ENCODE measurements at places on chromosomes 1 and 21.

DNA sequence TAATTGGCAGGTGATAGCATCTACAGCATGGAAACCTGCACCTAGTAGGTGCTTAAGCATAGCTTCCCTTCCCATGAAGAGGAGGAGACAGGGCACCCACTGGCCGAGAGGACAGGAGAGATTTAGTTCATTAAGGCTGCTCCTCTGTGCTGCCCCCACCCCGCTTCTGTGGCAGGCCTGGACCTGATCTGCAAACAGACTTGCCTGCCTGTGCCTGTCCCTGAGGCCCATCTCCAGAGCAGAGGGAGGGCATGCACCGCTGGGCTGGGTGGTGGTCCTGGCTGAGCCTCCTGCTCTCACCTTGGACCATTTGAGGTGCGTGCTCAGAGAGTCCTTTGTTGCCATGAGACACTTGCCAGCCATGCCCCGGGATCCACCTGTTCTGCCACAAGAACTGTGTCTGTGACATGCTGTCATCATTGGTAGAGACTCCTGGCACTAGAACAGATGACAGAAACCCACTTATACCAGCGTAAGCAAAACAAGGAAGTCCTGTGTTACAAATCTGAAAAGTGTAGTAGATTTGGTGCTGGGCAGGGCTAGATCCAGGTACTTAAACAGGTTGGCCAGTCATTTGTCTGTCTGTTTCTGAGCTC, 55.6 kb downstream of the PTPRF start:
- DNase-seq, result no peak

DNA sequence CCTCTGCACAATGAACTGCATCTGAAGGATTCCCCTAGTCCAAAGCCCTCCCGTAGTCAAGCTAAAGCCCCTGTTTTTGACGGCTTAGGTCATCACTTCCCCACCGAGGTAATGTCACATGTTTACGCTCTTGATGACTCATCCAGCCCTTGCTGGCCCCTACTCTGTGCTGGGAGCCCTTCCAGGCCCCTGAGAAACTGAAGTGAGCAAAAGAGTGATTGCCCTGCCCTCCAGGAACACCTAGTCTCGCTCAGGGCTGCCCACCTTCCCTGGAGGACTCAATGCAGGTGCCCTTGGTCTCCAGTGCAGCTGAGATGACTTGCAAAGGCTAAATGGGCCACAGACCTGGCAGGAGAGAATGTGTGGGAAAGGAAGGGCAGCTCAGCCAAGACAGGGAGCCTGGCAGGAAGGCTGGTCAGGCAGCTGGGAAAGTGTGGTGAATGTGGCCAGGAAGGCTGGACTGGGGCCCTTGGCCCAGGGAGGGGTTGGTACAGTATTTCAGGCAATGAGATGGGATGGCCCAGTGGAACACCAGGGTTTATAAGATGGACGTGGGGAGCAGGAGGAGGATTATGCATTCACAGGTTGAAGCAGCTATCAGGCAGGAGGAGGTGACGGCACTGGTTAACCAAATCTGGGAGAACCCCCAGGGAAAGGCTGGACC, 345.6 kb downstream of the NPHP4 start:
- no peak for DNase-seq

DNA sequence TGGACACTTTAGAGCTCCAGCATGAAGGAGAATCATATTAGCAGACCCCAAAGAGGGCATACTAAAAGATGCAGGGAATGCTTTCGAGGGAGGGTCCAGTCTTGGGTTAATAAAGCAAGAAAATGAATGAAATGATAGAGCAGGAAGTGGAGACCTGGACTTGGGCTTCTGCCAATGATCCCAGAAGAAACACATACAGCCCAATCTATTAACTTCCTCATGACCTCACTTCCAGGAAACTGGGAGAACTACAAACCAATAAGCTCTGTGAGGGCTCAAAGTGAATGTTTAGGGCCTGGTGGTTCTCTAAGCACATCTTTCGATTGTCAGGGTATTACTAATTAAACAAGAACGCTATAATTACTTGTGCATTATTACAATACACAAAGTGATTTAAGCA, 53.6 kb upstream of the SSX2IP start:
- DNase-seq, result no peak

DNA sequence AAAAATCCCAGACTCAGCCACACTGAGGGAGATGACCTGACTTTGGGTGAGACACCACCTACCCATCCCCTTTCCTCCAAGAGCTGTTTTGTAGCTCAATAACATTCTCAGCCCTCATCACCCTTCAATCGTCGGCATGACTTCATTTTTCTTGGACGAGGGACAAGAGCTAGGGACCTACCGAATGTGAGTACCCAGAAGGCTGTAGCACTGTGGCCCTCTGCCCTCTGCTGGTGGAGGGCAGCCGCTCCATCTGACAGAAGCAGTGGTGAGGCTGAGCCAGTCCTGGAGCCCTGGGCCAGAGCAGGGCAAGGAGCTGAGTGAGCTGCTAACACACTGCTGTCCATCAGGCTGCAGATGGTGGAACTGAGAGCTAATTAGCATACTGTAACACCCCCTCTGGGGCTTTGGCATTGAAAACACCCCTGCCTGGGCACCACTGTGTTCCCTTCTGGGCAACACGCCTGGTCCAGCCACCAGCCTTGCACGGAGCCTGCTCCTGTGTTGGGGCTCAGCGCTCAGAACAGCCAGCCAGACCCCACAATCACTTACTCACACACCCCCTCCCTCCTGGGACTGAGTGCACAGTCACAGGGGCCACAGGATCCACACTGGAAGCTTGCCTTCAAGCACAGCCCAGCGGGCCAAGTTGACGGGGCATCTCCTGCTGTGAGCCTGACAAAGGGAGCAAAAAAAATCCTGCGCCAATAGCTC, 18.3 kb upstream of the ALPL start:
- peak; percentile 49 for DNase-seq

DNA sequence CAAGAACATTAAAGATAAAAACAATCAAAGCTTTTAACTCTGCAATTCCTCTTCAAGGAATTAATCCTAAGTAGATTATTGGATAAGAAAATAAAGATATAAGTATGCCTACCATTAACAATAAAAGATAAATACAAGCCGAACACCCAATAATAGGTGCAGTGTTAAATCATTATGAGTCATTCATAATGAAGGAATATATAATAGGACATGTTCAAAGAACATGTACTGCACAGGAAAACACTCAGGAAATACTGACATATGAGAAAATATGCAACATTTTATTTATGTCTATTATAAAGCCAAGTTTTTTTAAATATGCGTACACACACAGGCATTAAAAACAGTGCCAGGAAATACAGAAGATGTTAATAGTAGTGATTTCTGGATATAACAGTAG, 11.1 kb upstream of the EXO1 start:
- DNase-seq, result no peak

DNA sequence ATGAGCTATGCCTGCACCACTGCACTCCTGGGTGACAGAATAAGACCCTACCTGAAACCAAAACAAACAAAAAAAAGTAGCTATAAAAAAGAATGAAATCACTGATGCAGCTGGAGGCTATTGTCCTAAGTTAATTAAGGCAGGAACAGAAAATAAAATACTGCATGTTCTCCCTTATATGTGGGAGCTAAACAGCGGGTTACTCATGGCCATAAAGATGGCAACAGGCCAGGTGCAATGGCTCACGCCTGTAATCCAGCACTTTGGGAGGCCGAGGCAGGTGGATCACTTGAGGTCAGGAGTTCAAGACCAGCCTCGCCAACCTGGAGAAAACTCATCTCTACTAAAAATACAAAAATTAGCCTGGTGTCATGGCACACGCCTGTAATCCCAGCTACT, 152.7 kb downstream of the PIK3R3 start:
- no peak for DNase-seq

GRCh38 chr1:57116871-57117270, 151.1 kb upstream of the C8B start:
- no peak for DNase-seq

- no peak for DNase-seq
Measured at GRCh38 chr1:205670611-205671430, 9.5 kb downstream of the SLC45A3 start.

- DNase-seq, result no peak
Measured at GRCh38 chr1:154418923-154419619, 13.9 kb downstream of the IL6R start.

GRCh38 chr1:155694167-155694566, 5.3 kb downstream of the DAP3 start:
- no peak for DNase-seq

GRCh38 chr1:55399346-55399745, 184.2 kb upstream of the USP24 start:
- DNase-seq, result no peak

DNA sequence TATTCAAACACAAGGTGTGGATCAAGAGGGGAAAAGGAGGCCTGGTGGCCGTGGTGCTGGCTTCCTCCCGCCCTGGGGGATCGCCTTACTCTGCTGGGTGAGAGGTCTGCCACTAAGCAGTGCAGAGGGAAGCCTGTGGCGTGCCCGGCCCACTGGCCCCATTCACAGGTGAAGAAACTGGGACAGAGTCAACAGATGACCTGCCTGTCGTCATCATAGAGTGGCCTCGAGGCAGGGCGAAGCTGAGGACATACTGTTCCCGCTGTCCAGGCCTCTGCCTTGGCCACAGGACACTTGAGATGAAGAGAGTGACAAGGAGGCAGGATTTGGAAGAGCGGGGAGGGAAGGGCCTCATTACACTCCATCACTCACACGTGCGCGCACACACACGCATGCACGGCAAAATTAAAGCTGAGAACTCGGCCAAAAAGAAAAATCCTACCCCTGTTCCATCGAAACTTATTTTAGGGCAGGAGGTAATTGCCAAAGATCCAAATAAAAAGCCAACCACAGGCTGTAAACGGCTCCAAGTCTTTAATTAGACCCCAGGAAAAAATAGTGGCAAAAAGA, 50.5 kb downstream of the CASZ1 start:
- no peak for DNase-seq

DNA sequence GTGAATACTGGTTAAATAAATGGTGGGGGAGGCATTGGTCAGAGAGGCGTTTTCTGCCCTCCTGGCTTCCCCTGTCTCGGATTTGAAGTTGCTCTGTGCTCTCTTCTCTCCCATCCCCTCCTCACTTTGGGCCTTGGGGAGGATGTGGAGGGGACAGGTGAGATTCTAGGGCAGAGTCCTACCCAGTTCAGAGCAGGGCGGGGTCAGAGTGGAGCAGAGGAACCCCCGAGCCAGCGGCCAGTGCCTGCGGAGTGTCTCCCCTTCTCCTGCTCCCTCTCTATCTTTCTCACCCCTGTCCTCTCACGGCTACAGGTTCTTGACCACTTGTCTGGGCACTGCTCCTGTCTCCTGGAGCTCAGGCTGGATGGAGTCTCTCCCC, 8.1 kb downstream of the KNCN start:
- DNase-seq, result no peak

DNA sequence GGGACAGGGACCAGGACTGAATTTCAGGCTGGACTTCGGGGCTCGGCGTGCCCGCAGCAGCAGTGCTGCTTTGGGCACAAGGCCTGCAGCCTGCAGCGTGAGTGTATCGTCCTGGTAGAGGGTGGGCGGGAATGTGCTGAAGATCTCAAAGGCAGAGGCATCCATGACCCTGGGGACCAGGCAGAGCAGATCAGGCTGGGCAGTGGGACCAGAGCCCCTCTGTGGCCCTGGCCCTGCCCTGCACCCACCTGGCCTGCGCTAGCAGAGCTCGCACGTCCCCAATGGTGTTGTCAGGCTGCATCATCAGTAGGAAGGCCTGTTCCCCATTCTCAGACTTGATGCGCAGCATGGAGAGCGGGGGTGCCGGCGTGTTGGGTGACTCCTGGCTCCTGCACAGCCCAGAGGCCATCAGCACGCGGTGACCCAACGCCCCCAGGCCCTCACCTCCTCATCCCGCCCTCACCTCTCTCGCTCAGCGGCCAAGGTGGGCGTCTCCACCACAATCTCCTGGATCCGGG, 2.6 kb downstream of the SH3BGRL3 start:
- no peak for DNase-seq

- peak; percentile 83 for DNase-seq
Measured at GRCh38 chr1:40948741-40949443, 30.6 kb upstream of the CTPS1 start.

GRCh38 chr1:69585666-69586065, 17.9 kb downstream of the LRRC7 start:
- no peak for DNase-seq

GRCh38 chr1:244296447-244296846, 155.3 kb downstream of the ADSS2 start:
- DNase-seq, result no peak

GRCh38 chr1:1304331-1305299, 3.1 kb downstream of the ACAP3 start:
- DNase-seq, result no peak

- no peak for DNase-seq
Measured at GRCh38 chr1:179663810-179664209, 72.2 kb downstream of the TDRD5 start.

- DNase-seq, result no peak
Measured at GRCh38 chr1:1062348-1063163, 11.6 kb downstream of the RNF223 start.

DNA sequence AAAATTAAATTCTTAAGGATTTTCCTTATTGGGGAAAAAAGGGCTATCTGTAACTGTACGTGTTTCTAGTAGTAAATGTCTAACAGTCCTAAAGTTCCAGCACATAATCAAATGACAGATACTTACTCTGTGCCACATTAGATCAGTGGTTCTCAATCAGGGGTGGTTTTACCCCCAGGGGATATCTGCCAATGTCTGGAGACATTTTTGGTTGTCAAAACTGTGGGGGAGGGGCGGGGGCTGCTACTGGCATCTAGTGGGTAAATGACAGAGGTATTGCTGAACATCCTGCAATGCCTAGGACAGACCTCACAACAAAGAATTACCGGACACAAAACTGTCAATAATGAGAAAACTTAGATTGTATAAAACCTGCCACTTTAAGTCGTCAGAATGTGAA, 33.4 kb upstream of the PTPRC start:
- no peak for DNase-seq

DNA sequence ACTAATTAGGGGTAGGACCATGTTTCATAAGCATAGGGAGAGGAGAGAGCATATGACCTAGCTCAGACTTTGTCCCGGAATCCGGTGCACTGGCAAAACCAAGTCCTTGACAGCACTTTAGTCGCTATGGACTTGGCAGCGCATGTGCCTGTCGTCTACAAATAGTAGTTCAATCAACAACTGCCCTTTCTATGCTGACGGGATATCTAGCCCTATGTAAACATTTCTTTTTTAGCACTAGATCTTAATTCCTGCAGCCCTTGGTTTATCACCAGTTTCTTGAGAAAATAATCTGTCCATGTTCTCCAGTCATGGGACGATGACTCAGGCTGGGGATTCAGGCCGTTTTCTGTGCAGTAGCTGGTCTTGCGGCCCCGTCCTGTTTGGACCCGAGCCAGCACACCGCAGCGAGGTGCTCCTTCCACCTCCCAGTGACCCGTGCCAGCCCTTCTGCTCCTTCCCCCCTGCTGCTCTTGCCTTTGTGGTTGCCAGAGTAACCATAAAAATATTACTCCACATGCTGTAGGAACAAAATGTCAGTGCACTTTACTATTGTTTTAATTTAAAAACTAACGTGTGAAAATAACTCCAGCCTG, 8.6 kb upstream of the MT1HL1 start:
- DNase-seq, result no peak

DNA sequence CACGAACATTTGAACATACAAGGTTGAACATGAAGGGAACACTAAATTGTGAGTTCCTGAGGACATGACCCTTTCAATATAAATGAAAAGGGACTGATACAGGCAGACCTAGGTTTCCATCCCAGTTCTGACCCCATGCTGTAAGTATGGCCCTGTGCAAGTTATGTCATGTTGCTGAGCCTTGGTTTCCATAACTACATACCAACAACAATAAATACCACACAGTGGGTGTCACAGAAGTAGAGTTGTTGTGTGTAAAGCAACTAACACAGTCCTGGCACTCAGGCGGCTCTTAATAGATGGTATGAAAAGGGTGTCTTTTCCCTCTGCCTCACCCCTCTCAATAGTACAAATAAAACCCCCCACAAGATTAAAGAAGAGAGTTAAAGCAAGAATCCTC, 140.8 kb downstream of the LMX1A start:
- DNase-seq, result no peak

- DNase-seq, result no peak
Measured at GRCh38 chr1:175763797-175764196, 20.4 kb upstream of the TNR start.

Data from stimulated activated CD8-positive, alpha-beta memory T cell treated with anti-CD3 and anti-CD28 coated beads, Interleukin-4, amount 100 ng/mL, for 48 hours (primary cell).